Activated CD8-positive, alpha-beta memory T cell treated with anti-CD3 and anti-CD28 coated beads for 1 hour (primary cell): ENCODE measurements at places on chromosomes 11 and 22.

GRCh38 chr11:46020084-46020599 is 97.7 kb downstream of the LARGE2 start:
- DNase-seq, result no peak

- no peak for DNase-seq
Observed at GRCh38 chr11:15688351-15688792, 573.6 kb downstream of the INSC start.

GRCh38 chr11:87810486-87810885 is 364.8 kb downstream of the RAB38 start:
- no peak for DNase-seq

GRCh38 chr22:46075764-46076531 is 74.4 kb upstream of the PPARA start:
- no peak for DNase-seq

GRCh38 chr11:128704517-128704916 is 10.6 kb downstream of the FLI1 start:
- DNase-seq, result no peak

- DNase-seq, result no peak
Observed at GRCh38 chr22:29266564-29267461, 968 bp downstream of the RHBDD3 start.

- no peak for DNase-seq
Observed at GRCh38 chr11:109856928-109857327, 236.3 kb upstream of the ZC3H12C start.

DNA sequence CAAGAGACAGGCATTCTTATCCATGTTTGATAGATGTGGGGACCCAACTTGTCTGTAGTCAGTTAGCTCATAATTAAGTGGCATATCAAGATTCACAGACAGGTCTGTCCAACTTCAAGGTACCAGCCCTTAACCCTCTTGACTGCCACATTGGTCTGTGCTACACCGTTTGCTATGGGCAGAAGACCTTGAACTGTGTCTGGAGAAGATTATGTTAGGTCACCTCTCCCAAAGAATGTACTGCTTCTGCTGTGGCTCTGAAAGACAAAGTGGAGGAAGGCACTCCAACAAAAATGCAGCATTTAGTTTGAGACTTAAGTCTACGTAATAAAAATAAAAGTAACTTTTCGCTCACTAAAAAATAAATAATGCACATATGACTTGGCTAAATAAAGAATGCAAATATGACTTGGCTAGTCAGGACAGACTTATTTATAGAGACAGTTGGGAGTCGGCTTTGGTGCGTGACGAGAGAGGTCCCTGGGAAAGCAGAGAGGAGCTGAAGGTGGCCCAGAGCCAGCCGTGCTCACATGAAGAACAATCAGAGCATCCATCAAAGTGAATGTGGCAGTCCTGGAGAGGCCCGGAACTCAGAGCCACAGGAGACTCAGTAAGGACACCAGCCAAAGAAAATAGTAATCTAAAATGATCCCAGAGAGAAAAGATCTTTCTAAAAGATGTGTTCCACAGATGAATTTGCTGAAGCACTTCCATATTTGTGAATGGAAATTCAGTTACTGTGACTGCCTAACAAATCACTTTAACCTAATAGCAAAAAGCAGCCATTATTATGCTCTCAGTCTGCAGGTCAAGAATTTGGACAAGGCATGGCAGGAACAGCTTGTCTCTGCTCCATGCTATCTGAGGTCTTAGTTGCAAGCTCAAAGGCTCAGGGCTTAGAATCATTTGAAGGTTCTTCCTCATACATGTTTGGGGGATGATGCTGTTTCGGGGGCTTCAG is 35.0 kb downstream of the CWC15 start:
- DNase-seq, result no peak

DNA sequence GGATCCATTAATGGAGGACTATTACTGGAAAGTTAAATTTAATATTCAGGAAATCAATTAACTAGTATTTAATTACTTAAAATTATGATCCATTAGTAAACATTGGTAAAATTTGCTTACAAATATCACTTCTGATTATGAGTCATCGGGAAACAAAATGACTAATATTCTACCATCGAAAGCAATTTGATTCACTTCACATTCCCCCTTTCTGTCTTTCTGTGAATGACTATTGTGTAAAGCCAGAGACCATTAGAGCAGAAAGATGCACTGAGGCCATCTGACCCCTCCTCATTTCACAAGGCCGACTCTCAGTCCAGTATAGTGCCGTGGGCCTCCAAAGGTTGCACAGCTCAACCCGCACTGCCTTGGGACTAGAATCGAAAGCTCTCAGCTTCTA is 619.0 kb downstream of the OPCML start:
- DNase-seq, result no peak

GRCh38 chr22:24155627-24156140 is 25.6 kb upstream of the SUSD2 start:
- DNase-seq, result no peak

- no peak for DNase-seq
Observed at GRCh38 chr11:17923217-17923616, 89.6 kb downstream of the SERGEF start.

DNA sequence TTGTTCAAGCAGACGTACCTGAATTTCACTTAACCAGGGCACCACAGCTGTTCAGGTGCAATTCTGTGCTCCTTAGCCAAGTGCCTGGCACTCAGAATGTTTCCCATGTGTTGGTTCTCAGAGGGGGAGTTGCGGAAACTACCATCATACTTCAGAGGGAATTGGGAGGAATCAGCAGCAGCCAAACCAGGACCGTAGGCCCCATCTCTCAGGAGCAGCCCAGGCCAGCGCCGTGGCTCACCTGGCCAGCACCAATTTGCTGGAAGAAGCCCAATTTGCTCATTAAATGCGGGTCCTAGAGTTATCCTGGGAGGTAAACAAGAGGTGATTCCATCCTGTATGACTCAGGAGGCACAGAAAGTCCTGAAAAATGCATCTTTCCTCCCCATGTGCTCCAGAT is 435.4 kb downstream of the BRD1 start:
- no peak for DNase-seq
